ENCODE measurements at places on chromosomes 7 and 10.

- no peak for DNase-seq
Measured at GRCh38 chr7:37096341-37096740, 352.3 kb downstream of the ELMO1 start.

GRCh38 chr7:16791071-16791470 lies 13.7 kb downstream of the AGR2 start:
- no peak for DNase-seq

DNA sequence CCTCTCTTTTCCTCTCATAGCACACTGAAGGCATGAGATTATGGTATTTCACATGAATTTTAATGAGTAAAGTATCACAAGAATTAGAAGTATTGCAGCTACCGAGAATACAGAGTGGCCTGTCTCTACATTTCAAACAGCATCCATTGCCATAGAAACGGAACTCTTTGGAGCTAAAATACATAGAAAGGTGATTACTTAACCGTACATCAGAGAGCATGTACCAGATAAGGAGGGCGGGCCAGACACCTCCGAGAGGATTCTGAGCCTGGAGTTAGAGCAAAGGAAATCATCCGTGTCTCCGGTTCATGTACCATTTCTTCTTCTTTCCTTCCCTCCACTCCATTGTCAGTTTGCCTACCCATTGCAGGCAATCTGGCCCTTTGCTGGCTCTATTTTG lies 196.7 kb downstream of the KLF6 start:
- DNase-seq, result no peak

DNA sequence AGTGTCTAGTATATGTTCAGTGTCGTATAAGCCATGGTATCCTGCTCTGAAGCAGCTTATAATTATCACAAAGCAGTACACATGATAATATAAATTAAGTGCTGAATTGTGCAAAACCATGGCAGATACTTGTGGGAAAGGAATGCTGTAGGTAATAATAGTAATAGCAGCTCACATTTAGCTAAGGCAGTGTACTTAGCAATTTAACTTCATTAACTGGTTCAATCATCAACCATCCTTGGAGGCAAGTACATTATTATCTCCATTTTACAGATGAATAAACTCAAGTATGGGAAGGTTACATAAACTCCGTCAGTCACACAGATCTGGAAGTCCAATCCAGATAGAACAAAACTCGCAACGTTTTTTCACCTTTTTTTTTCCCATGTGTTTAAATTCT lies 21.6 kb upstream of the RNF148 start:
- no peak for DNase-seq

- no peak for DNase-seq
Measured at GRCh38 chr10:94902570-94902969, 35.9 kb upstream of the CYP2C9 start.

- no peak for DNase-seq
Measured at GRCh38 chr7:51121931-51122425, 194.6 kb downstream of the COBL start.

- DNase-seq, result no peak
Measured at GRCh38 chr10:68046642-68047041, 28.4 kb downstream of the HERC4 start.

- DNase-seq, result no peak
Measured at GRCh38 chr10:114879541-114880158, 58.1 kb downstream of the FHIP2A start.

DNA sequence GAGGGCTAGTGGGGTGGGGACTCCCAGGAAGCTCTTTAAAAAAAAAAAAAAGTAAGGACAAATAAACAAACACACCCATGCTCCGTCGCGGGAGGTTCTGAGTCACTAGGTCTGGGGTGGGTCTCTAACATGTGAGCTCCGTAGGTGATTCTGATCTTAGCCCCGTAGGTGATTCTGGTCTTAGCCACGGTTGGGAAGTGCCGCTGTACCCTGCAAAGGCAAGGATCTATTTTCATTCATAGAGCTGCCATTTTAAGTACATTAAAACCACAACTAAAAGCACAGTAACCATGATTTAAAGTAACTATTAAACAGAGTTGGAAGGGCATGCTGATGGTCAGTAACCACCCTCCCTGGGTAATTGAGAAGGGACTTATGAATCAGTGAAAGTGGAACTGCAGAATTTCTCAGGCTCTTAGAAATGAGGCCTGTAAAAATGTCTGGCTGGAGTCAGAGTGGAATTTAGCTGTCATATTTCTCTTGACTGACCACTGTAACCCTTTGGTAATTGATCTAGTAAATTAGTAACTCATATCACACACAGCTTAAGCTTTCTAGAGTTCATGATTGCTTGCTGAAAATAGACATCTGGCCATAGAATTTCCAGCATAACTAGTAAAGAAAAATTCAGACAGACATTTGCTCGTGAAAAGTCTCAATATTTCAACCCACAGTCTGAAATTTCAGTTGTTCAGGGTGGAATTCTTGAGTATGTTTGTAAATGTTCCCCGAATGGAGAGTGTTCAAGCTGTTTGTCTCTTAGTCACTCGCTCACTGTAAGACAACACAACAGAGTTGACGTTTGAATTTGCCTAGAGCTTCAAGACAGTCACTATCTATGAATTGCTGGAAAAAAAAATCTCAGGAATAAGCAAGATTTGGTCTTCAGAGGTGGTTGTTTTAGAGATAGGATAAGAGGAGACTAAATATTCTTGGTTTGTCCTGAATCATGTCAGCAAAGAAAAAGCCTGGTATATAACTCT lies 34.2 kb upstream of the TCF7L2 start:
- no peak for DNase-seq

DNA sequence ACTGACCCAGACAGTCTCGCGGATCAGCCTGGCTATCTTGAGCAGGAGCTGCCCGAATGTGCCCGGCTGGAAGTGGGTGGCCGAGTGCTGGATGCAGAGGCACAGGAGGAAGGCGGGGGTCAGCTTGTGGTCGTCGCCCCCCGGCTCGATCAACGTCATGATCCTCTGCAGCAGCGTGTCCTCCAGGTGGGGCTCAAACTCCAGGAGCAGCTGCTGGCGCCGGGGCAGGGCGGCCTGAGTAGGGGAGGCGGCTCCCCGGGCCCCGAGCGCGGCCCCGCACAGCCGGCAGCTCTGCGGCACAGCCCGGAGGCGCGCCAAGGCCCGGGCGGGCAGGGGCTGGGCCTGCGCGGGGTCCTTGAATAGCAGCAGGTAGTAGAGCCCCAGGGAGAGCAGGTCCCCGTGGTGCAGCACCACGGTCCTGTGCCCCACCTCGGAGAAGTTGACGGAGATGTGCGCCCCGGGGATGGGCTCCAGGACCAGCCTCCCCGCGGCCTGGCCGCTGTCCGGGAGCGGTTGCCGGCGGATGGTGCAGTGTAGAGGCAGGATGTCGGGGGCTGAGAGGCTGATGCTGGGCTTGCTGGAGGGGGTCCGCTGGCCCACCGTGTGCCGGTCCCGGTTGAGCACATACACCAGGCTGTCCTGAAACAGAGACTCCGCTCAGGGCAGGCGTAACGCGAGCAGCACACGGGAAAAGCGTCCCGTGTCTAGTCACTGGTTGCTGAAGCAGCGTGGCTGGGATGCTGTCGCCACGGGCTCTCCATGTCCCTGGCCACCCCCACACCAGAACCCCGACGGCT lies 27.0 kb downstream of the PAPOLB start:
- no peak for DNase-seq

- DNase-seq, result no peak
Measured at GRCh38 chr10:31723106-31723750, 205.4 kb downstream of the ARHGAP12 start.

DNA sequence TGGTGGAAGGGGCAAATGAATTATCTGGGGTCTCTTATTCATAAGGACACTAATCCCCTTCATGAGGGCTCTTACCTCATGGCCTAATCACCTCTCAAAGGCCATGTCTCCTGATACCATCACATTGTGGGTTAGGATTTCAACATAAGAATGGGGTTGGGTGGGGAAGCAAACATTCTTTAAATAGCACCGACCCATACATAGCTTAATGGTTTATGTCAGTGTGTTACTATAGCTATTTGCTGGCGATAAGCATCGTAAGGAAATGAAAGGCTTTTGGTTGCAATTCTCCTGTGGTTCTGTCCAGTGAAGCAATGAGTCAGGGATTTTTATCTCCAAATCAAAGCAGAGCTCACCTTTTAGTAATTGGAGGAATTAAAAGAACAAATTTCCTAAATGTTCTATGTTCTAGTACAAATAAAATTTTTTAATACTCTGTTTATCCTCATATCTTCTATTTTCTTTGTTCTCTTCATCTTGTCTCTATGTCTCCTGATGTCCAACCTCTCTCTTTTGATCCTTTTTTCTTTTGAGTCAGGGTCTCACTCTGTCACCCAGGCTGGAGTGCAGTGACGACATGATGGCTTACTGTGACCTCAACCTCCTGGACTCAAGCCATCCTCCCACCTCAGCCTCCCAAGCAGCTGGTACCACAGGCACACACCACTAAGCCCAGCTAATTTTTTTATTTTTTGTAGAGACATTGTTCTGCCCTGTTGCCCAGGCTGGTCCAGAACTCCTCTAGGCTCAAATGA lies 57.0 kb upstream of the GLCCI1 start:
- no peak for DNase-seq

- DNase-seq, result no peak
Measured at GRCh38 chr7:33278095-33278494, 148.7 kb downstream of the BBS9 start.

DNA sequence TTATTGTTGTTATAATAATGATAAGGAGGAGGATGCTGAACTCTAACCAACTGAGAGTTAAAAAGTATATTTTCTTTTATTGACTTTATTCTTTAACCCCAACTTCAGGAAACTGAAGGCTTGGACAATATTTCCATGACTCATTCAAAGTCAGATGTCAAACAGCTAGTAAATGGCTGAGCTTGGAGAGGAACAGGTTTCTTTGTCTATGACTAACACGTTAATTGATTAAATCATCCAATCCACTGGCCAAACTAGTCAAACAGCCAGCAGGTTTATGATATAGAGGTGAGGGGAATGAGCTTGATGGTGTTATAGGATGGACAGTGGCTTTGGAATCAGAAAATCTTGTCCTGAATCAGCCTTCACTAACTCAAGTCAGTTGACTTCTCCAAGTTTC lies 119.1 kb upstream of the WDR11 start:
- no peak for DNase-seq

GRCh38 chr10:91642831-91643692 lies 10.2 kb upstream of the PPP1R3C start:
- DNase-seq, result no peak

DNA sequence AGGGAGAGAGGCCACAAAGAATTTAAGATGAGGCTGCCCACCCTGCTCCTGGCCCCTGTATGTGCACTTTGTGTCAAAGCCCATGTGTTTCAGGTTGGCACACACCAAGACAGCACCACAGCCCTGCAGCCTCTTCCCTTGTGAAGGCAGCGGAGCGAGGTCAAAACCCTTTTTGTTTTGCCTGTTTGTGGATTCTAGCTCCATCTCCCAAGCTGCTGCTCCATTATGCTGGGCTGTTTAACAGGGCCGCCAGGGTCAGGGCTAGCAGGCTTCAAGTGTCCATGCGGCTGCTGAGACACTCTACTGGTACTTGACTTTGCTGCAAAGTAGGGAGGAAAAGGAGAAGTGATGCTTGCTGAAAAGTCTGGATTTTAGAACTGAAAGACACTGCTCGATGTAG lies 142.3 kb upstream of the EFCAB10 start:
- peak; percentile 10 for DNase-seq

- DNase-seq, result peak; percentile 95
Measured at GRCh38 chr10:126663328-126663727, 7.2 kb downstream of the C10orf90 start.

DNA sequence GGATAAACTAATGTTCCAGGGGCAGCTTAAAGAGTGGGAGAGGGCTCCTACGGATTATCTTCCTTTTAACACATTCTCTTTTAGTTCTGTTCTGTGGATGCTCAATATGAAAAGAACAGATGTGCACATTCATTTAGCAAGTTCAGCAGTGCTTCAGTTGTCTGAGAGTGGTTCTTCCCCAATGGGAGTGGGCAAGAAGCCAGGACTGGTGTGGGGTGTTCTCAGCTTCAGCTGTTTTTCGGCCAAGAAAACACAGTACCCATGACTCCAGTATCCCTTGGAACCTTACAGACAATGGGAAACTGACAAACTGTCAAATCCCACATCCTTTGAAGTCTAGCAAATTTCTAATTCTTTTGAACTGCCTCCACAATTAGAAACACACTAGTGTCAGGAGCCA lies 71.5 kb upstream of the LRRC17 start:
- DNase-seq, result no peak

- no peak for DNase-seq
Measured at GRCh38 chr7:11005202-11005601, 31.5 kb downstream of the PHF14 start.

DNA sequence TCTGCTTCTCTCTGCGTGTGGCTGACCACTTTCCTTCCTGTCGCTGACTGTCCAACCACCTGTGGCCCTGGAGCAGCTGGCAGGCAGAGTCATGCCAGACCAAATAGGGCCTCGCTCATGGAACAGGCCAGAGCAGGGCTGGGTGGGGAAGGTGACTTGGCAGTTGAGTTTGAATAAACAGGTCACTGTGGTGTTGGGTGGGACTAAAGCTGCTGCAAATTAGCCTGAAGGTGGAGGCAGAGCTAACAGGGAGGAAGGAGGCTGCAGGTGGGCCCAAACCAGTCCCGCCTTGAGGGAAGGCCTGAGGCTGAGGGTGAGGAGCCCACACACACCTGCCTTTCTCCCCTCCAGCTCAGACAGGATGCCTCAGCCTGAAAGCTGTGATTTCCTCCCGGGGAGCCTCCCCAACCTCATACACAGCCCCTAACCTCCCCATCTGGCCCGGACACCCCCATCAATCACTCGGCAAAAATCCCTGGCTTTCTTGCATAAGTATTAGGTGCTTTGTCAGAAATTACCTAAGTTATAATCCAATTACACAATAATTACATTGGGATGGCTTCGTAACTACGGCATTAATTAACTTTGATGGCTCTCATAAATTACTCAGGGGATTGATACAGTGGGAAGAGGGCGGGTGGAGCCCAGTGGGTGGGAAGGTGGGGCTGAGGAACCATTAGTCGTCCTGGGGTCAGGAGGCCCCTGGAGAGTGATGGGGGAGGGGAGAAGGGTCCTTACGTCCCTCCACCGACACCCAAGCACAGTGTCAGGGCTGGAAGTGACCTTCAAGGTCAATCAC lies 97.7 kb upstream of the PCBD1 start:
- no peak for DNase-seq

DNA sequence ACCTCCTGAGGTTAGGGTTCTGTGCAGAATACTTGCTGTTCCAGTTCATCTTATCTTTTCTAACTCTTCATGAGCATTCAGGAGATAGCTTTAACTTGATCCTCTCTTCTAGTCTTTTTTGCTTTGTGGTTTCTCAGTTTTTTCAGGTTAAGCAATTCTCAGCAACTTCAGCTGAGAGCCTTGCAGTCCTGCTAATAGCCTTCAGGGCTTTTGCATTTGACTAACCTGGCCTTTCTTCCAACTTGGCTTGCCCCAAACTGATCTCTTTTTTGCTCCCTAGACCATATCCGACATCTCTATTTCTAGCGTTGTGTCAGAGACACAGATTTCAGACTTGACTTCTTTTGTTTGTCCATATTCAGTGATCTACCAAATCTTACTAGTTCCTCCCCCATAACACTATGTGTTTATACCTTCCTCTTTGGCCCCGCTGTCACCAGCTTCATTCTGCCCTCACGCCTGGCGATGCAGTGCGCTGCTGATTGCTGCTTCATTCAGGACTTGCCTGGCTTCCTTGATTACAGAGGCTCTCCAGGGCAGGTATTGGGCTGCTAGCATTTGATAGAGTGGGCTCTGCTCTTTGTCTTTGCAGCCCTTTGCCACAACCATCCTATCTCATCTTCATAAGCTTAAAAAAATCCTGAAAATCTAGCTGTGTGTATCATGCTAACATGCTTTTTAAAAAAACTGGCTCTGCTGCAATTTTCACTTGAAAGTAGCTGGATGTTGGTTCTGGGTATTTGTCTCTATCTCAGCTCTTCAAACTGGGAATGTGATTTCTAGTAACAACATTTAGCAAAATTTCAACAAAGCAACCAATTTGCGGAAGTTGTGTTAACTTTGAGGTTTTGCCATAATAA lies 9.6 kb downstream of the CUL1 start:
- DNase-seq, result no peak
